GM03348 (cell line): ENCODE measurements at places on chromosomes 5 and 9.

DNA sequence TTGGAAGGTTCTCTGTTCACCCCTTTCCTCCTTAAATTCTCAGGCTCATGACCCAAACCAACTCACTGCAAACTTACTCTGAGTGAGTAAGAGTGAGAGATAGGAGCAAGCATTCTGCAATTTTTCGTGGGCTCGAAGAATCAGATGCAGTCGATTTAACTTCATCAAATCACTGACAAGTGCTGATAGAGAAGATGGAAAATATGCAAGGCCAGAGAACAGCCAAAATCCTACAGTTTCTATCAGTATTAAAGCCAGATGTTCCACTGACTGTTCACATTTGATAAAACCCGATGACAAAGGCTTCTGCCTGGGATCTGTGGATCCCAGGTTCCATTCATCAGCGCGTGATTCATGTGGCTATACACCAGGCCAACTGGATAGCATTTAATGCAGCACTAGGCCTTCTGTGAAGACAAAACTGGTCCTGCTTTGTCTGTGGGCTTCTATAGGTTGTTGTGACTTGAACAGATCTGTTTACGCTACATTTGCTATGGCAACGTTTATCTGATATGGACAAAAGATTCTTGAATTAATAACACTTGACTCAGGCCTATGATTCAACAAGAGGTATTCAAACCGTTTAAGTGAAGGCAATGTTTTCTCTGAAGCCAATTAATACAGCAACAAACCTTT, 251.2 kb downstream of the NFIB start:
- peak; percentile 19 for DNase-seq

DNA sequence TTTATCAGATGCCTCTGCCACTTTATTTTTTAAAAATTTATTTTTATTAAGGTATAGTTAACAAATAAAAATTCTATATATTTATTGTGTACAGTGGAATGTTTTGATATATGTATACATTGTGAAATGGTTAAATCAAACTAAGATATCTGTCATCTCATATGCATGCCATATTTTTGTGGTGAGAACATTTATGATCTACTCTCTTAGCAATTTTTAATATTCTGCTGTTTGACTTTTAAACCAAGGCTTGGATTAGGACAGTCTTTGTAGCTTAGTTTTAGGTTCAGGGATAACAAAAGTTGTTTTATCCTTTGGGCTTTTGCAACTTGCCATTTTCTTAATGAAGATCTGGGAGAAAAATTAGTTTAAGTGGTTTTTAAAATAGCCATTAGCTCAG, 46.0 kb upstream of the CDKN2B start:
- no peak for DNase-seq

GRCh38 chr5:78495800-78496199, 135.4 kb downstream of the SCAMP1 start:
- DNase-seq = no peak

DNA sequence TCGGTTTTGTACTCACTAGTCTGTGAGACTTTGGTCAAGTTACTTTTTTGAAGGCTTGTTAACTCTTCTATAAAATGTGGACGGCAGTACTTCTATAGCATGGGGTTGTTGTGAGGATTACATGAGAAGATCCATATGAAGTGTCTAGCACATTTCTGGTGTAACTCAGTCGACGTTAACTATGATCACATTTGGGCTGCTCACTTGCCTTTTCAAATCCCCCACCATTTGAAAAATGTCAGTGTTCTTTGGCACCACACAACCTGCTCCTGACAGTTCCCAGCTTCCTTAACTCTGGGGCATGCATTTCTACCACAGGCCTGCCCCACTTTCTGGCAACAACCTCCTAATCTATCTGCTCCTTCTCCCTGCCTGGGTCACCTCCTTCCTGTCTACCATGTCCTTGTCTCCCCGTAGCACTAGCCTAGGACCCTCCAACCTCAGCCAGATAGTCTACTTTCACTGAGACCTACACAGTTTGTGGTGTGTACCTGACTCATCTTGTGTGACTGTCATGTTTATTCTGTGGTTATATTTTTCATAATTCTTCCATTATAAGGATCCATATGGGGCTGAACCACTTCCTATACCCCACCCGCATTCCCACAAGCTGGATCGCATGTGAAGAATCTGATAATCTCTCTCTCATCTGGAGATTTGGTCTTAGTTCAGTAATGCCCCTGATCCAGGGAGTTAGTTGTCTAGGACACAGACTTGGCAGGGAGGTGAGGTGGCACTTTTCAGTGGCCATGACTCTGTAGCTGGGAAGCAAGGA, 30.2 kb upstream of the BASP1 start:
- peak; percentile 16 for DNase-seq

DNA sequence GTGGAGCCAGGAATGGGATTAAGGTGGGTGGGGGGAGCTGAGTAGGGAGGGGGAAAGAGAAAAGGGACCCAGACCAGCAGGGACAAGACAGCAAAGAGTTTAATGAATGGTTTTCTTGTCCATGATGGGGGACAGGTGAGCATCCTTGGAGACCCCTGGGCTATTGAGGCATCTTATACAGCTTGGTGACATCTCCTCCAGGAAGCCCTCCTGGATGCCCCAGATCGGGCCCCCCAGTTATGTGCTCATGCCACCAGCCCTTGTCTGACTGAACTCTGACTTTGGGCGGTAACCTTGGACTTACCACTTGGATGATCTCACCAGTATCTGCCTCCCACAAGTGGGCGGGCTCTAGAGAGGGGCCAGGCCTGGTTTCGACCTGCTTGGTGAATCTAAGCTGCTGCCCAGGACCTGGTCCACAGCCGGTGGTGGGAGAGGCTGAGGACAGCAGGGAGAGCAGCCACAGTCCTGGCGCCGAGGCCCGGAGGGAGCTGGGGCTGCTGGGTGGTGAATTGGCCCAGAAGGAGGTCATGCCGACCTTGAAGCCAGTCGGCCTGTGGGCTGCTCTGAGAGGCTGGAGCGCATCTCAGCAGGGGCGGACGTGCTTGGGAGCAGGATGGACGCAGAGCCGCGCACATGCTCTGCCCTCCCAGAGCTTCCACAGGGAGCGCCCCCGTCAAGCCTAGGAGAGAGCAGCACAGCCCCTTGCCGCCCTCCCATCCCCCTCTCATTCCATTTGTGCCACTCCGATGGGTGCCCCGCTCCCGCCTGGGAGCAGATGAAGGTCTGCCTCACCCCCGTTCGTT, 36.2 kb downstream of the UNC5A start:
- no peak for DNase-seq

- no peak for DNase-seq
These were observed 16.8 kb upstream of the POMT1 start for GRCh38 chr9:131485728-131486422.

GRCh38 chr9:110283751-110284150, 27.4 kb upstream of the TXN start:
- DNase-seq = no peak
